ENCODE measurements at places on chromosomes 12 and 14. TPM values are rescaled to one million over a fixed set of nuclear protein-coding genes. Genes with fewer than 3 reads are reported as not detected.

Gene DAO
- 0.09 TPM for total RNA-seq

Gene CLEC4A
- 2.5 TPM for total RNA-seq

Gene AQP2
- not detected for total RNA-seq

Gene TPH2
- total RNA-seq: not detected

Gene TMCC3
- total RNA-seq: 16.3 TPM

DNA sequence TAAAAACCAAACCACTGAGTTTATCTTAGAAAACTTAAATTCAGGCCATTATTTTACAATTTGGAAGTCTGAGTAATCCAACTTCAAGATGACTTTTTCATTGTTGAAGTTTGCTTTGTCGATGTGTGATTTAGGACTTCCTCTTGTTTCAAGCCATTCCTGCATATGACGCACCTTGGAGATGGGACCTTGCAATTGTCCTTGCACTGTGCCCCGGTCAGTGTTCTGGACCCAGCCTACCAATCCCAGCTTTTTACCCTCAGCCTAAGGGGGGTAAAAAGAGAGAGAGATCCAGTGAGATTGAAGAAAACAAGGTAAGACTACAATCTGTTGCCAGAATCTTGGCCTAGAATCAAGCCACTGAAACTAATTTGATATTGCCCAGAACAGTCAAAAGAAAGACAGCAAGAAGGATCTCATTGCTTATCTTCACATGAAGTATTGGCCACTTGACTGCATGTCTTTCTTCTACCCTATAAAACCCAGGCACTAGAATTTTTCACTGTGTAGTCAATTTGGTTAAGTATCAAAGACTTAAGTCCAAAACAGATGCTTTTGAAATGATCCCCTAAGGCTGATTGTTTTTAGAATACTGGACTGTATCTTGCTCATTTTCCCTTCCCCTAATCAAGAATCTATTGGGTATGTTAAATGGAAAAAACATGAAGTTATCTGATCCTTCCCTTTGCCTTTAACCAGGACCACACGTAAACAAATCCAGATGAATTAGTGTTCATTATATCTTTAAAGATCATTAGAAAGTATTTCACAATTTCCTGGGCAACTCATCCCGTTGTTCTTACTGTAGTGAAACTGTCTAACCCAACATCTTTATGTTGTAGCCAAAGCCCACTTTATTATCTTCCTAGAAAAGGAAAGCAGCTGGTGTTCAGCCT is 2.4 kb upstream of the MLH3 start:
- H3K4me1 ChIP-seq: peaks cover 7% of the 10 kb centered on the region
- H3K27ac ChIP-seq: no peak overlapping the region
- H3K36me3 ChIP-seq: peaks cover 8% of the 10 kb centered on the region
- no peak overlapping the region for H3K4me3 ChIP-seq

- H3K36me3 ChIP-seq: no peaks in the 10 kb centered on the region
- peaks cover 3% of the 10 kb centered on the region for H3K4me1 ChIP-seq
- no peak overlapping the region for H3K4me3 ChIP-seq
- peak overlapping the region; percentile 2 for H3K27ac ChIP-seq
- DNase-seq: no peak
- no peaks in the 10 kb centered on the region for H3K27me3 ChIP-seq
These were observed 155.8 kb upstream of the ATP2B1 start for GRCh38 chr12:89864411-89864810.

DNA sequence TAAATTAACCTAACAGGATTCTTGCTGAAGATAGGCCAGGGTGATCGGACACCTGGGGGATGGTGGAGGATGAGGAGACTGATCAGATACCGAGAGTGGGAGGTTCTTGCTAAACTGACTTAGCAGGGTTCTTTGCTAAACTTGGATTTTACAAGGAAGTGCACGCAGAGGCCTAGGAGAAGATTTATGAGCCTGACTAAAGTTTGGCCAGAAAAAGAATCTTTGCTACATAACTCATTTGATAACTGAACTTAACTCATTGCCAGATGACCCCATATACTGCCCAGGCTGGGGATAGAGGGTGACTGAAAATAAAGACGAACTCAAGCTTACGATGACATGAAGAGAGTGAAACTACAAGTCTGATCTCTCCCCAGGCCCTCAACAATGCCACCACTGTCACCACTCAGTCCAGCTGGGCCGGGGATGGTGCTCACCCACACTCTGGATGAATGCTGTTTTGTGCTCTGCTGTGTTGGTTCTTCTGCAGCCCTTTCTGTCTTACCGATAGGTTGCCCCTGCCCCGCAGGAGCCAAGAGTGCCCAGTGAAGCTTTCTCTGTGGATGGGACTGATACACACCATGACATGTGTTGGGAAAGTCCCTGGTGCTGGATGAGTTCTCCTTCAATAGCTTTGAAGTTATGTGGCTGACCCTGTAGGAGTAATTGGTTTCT is 29.0 kb downstream of the PPFIBP1 start:
- H3K4me1 ChIP-seq: peaks cover 47% of the 10 kb centered on the region
- H3K36me3 ChIP-seq: no peaks in the 10 kb centered on the region
- no peaks in the 10 kb centered on the region for H3K27me3 ChIP-seq
- peak overlapping the region; percentile 89 for H3K27ac ChIP-seq

DNA sequence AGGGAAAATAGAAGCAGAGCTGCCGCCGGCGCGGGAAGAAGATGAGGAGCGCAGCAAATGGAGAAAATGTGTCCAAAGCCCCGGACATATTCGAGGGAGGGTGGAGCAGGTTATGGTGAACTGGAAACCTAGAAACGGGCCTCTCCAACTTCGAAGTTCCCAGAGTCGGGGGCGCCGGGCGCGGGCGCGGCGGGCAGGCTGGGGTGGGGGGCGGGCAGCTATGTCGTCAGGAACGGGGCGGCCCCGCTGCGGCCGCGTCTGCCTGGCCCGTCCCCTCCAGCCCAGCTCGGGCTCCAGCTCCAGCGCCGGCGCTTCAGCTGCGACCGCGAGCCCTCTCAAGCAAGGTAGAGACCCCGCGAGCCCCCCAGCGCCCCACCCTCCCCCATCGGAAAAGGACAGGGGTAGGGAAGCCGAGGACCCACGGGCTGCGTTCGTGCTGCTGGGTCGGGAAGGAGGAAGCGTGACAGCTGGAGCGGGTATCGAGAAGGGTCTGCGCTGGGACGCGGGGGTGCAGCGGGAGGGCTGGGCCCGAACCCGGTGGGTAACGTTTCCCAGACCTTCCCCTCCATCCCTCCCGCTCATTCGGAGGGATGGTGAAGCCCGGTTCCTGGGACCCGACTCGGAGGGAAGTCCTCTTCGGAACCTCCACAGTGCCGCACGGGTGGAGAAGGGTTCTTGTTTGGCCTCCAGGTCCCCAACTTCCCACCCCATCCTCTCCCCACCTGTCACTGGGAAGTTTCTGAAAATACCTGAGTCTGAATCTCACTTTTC is 1.0 kb downstream of the DGKA start:
- peak overlapping the region; percentile 72 for H3K4me3 ChIP-seq
- H3K36me3 ChIP-seq: no peaks in the 10 kb centered on the region
- H3K27me3 ChIP-seq: peaks cover 12% of the 10 kb centered on the region
- peak; percentile 83 for DNase-seq
- H3K4me1 ChIP-seq: peaks cover 36% of the 10 kb centered on the region

GRCh38 chr14:35952584-35952983 is 126.4 kb downstream of the BRMS1L start:
- no peak for DNase-seq
- H3K27ac ChIP-seq: no peak overlapping the region
- H3K27me3 ChIP-seq: no peaks in the 10 kb centered on the region
- H3K4me1 ChIP-seq: no peaks in the 10 kb centered on the region
- H3K4me3 ChIP-seq: no peak overlapping the region

- no peaks in the 10 kb centered on the region for H3K27me3 ChIP-seq
- peak overlapping the region; percentile 48 for H3K27ac ChIP-seq
- peaks cover 12% of the 10 kb centered on the region for H3K4me1 ChIP-seq
- H3K36me3 ChIP-seq: peaks cover 21% of the 10 kb centered on the region
- H3K4me3 ChIP-seq: no peak overlapping the region
These were observed 59.9 kb downstream of the TTLL5 start for GRCh38 chr14:75720842-75721498.

DNA sequence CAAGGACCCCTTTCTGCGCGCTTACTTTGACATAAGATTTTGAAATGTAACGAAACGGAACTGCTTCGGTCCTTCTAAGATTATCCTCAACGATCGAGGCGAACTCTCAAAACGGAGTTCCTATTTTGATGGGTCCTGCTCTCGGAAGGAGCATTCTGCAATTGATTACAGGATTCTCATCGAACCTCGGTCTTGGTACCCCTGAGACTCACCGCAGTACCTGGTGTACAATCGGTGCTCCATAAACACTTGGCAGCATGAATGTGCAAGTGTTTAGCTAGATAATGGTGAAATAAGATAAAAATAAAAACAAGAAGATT is 530 bp upstream of the NEMF start:
- H3K4me1 ChIP-seq: peaks cover 9% of the 10 kb centered on the region
- no peaks in the 10 kb centered on the region for H3K27me3 ChIP-seq
- peaks cover 5% of the 10 kb centered on the region for H3K36me3 ChIP-seq
- DNase-seq: no peak
- peak overlapping the region; percentile 83 for H3K27ac ChIP-seq

DNA sequence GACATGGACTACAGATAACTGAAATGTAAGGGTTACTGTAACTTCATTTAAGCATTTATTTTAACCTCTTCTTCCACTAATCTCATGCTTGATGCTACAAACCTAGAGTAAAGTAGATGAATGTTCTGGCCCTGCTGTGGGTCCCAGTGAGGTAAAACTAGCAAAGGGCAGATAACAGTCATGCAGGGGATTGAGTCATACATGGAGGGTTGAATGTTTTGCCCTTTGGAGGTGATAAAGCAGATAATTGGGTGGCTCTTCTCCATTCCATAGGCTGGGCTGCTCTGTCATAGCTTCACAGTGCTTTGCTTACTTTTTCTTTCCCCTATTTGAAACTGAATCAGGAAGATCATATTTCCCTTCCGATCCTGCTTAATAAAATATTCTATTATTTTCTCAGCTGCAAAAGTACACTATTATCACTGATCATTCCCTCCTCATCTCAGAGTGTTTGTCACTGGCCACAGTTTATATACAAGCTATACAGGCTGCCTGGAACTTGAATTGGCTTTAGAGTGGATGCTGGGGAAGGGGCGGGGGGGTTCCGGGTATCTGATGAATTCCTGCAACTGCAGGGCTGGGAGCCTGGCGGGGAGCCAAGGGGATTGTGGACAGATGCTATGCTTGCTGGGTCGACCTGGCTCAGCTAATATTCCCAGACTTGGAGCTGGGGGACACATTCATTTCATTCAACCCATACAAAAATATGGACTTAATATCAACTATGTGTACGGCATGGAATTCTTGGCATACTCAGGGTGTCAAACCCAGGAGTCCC is 235.1 kb downstream of the NRXN3 start:
- no peaks in the 10 kb centered on the region for H3K27me3 ChIP-seq
- no peak overlapping the region for H3K4me3 ChIP-seq
- DNase-seq: no peak
- no peak overlapping the region for H3K27ac ChIP-seq
- H3K4me1 ChIP-seq: no peaks in the 10 kb centered on the region

GRCh38 chr14:64786296-64787149 is 82.3 kb downstream of the PLEKHG3 start:
- H3K4me1 ChIP-seq: no peaks in the 10 kb centered on the region
- no peak overlapping the region for H3K27ac ChIP-seq
- H3K36me3 ChIP-seq: peaks cover 48% of the 10 kb centered on the region
- DNase-seq: no peak

GRCh38 chr12:120654656-120655055 is 14.2 kb downstream of the CABP1 start:
- DNase-seq: no peak
- peaks cover 15% of the 10 kb centered on the region for H3K4me1 ChIP-seq
- no peaks in the 10 kb centered on the region for H3K36me3 ChIP-seq
- H3K27me3 ChIP-seq: peaks cover 15% of the 10 kb centered on the region

GRCh38 chr14:94517641-94518257 is 8.5 kb upstream of the SERPINA12 start:
- no peaks in the 10 kb centered on the region for H3K36me3 ChIP-seq
- no peaks in the 10 kb centered on the region for H3K4me1 ChIP-seq
- DNase-seq: no peak
- H3K27me3 ChIP-seq: peaks cover 2% of the 10 kb centered on the region

DNA sequence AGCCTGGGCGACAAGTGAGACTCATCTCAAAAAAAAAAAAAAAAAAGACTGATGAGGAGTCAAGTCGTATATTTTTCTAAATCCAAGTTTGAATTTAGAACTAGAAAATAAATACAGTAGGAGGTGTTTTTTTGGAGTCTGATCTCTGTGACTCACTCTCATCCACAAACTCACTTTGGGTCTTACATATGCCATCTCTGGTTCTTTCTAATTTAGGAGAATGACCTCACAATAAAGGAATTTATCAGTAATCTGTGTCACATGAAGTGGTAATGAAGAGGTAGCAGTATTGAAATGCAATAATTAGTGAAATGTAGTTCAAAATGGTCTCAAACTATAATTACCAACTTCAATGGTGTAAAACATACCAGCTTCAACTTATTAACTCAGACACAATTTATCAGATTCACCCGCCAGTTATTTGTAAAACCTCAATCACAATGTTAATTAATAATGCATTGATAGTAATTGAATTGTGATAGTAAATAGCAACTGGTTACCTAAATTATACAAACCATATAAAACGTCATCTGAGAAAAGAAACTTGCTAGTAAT is 4.4 kb upstream of the CFL2 start:
- H3K27ac ChIP-seq: no peak overlapping the region
- DNase-seq: no peak
- no peaks in the 10 kb centered on the region for H3K27me3 ChIP-seq
- H3K4me3 ChIP-seq: no peak overlapping the region

DNA sequence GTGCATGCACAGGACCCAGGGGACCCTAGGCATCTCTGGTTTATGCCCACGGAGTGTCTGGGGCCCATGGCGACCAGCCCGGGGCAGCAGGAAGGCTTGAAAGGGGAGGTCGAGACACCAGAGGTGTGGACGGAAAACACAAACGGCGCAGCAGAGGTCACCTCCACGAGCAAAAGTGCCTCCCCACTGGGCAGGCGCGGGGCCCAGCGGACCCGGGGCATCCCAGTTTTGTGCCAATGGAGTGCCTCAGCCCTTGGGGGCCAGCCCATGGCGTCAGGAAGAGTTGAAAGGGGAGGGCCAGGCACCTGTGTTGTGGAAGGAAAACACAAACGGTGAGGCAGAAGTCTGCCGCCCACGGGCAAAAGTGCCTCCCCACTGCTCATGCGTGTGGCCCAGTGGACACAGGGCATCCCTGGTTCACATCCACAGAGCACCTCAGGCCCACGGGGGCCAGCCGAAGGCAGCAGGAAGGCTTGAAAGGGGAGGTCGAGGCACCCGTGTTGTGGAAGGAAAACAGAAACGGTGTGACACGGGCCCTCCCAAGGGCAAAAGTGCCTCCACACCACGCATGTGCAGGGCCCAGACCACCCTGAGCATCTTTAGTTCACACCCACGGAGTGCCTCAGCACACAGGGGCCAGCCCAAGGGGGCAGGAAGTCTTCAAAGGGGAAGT is 378.8 kb downstream of the ALG10 start:
- no peaks in the 10 kb centered on the region for H3K27me3 ChIP-seq
- H3K4me3 ChIP-seq: no peak overlapping the region
- H3K4me1 ChIP-seq: no peaks in the 10 kb centered on the region

DNA sequence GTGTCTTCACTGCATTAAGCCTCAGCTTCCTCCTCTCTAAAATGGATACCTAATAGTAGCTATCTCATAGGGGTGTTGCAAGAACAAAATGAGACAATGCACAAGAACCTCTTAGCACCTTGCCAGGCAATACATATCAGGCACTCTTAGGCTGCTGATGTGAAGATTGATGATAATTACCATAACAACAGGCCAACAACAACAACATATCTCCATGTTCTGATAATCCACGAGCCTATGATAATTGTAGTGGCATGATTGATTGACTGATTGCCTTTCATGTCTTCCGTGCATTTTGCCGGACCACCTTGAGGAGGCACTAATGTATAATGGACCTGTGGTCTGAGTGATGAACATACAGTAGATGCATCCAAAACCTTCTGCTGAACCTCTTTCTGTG is 50.7 kb upstream of the WSCD2 start:
- no peak overlapping the region for H3K27ac ChIP-seq
- no peak overlapping the region for H3K4me3 ChIP-seq
- no peaks in the 10 kb centered on the region for H3K27me3 ChIP-seq
- H3K4me1 ChIP-seq: no peaks in the 10 kb centered on the region
